Left lung (tissue), 14 donors: ENCODE measurements at places on chromosomes 3 and 15. TPM values are rescaled to one million over a fixed set of nuclear protein-coding genes. Genes with fewer than 3 reads are reported as not detected.

GRCh38 chr3:126781889-126782491 is 78.0 kb downstream of the CHCHD6 start:
- peak overlapping the region; percentile 54 for H3K27ac ChIP-seq
- H3K36me3 ChIP-seq = no peaks in the 10 kb centered on the region
- peak; percentile 67 for DNase-seq
- H3K27me3 ChIP-seq = no peaks in the 10 kb centered on the region
- no peak overlapping the region for H3K4me3 ChIP-seq
- H3K4me1 ChIP-seq = peaks cover 8% of the 10 kb centered on the region

DNA sequence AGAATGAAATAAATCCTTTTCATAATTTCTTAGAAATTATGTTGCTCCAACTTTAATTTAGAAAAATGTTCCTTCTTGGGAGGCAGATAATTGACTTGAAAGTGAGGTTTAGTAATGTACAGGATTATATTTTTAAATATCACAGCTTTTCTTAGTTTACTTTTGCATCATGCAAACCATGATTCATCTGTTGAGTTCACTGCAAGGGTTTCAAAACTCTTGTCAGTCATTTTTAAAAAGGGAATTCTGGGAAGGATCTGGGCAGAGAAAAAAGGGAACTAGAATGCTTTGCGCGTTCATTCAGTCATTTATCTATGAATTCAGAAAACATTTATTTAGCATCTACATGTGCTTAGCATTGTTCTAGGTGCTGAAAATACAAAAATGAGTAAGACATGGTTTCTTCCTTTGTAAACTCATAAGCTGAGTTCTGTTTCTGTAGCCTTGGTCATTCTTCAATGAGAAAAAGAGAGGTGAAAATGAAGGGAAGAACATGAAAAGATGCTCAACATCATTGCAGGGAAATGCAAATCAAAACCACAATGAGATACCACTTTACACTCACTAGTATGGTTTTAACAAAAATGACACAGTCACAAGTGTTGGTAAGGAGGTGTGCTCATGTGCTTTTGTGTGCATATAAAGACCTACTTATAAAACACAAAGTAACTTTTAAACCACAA is 209.1 kb downstream of the NR1D2 start:
- H3K27ac ChIP-seq = no peak overlapping the region
- H3K4me3 ChIP-seq = no peak overlapping the region
- H3K27me3 ChIP-seq = no peaks in the 10 kb centered on the region
- DNase-seq = no peak

- H3K36me3 ChIP-seq = no peaks in the 10 kb centered on the region
- H3K4me1 ChIP-seq = peaks cover 2% of the 10 kb centered on the region
- H3K4me3 ChIP-seq = no peak overlapping the region
- H3K27me3 ChIP-seq = no peaks in the 10 kb centered on the region
Measured at GRCh38 chr3:170724599-170725280, 138.9 kb upstream of the SLC7A14 start.

- H3K4me1 ChIP-seq = no peaks in the 10 kb centered on the region
- no peaks in the 10 kb centered on the region for H3K36me3 ChIP-seq
- H3K27me3 ChIP-seq = no peaks in the 10 kb centered on the region
- no peak for DNase-seq
- H3K4me3 ChIP-seq = no peak overlapping the region
Measured at GRCh38 chr15:97566961-97567360, 393.5 kb upstream of the ARRDC4 start.

DNA sequence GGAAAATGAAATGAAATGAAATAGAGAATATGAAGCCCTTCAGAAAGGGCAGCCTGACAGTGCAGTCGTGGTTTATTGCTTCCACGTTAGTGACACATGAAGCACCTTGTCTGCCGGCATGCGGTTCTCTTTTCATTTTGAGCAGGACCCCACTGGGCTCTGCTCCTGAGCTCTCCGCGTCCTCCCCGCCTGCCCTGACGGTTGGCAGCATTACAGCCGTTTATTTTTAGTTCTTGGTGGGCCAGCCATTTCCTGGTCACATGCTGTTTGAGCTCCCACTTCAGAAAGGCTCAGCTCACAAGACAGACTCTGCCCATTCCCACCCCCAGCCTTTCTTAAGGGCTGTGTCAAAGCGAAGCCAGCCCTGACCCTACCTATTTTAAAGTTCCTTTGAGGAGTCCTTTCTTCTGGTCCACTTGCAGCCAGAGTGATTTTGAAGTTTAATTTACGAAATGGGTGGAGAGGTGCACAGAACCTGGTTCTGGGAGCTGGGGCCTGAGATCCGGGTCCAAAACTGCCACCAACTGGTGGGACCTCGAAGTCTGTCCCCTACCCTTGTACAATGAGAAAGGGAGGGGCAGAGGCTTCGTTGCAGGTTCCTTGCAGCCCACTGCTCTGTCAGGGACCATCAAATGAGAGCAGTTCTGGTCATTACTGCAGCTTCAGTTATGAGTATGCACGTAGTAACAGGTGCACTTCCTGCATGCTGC is 60.1 kb downstream of the MGLL start:
- no peaks in the 10 kb centered on the region for H3K36me3 ChIP-seq
- DNase-seq = peak; percentile 88
- no peaks in the 10 kb centered on the region for H3K27me3 ChIP-seq
- H3K27ac ChIP-seq = peak overlapping the region; percentile 73

- peaks cover 27% of the 10 kb centered on the region for H3K4me1 ChIP-seq
- no peaks in the 10 kb centered on the region for H3K27me3 ChIP-seq
- no peak for DNase-seq
- H3K27ac ChIP-seq = no peak overlapping the region
- no peaks in the 10 kb centered on the region for H3K36me3 ChIP-seq
Measured at GRCh38 chr3:71524672-71525071, 58.9 kb downstream of the FOXP1 start.

GRCh38 chr3:50364573-50365079 is 5.3 kb upstream of the TMEM115 start:
- peak; percentile 84 for DNase-seq
- H3K4me3 ChIP-seq = peak overlapping the region; percentile 48
- no peak overlapping the region for H3K27ac ChIP-seq
- H3K4me1 ChIP-seq = no peaks in the 10 kb centered on the region
- no peaks in the 10 kb centered on the region for H3K36me3 ChIP-seq

DNA sequence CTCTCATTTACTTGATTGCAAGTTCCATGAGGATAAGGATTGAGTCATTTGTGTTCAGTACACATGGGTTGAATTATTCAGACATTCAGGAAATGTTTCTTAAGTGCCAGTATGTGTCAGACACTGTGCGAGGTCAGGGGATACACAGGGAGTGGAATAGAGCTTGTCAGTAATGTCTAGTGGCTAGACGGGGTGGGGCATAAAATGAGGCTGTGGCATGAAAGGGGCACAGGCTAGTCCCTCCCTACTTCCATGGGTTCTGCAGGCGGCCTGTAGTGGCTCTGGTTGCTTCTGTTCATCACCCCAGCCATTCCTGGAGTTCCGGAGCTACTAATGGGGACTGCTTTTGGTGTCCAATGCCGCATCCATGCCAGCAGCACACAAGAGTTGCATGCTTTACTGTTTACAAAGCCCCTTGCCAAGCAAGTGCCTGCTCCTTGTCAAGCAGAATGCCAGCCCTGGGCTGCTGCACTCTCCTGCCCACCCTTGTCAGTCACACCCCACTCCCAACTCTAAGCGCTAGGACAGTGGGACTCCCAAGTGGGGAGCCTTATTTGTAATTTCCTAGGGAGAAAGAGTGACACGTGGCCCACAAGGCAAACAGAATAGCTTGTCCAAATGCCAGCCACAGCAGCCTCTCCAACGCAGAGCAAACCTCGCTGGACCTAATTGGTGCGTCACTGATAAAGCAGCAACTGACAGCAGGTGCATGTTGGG is 70.8 kb downstream of the RAB11A start:
- peak; percentile 68 for DNase-seq
- peak overlapping the region; percentile 59 for H3K27ac ChIP-seq
- H3K36me3 ChIP-seq = no peaks in the 10 kb centered on the region
- no peak overlapping the region for H3K4me3 ChIP-seq
- H3K4me1 ChIP-seq = no peaks in the 10 kb centered on the region

- no peak for DNase-seq
- H3K27me3 ChIP-seq = no peaks in the 10 kb centered on the region
- H3K27ac ChIP-seq = no peak overlapping the region
- H3K4me1 ChIP-seq = peaks cover 14% of the 10 kb centered on the region
Measured at GRCh38 chr15:63938486-63939061, 104.8 kb upstream of the HERC1 start.

DNA sequence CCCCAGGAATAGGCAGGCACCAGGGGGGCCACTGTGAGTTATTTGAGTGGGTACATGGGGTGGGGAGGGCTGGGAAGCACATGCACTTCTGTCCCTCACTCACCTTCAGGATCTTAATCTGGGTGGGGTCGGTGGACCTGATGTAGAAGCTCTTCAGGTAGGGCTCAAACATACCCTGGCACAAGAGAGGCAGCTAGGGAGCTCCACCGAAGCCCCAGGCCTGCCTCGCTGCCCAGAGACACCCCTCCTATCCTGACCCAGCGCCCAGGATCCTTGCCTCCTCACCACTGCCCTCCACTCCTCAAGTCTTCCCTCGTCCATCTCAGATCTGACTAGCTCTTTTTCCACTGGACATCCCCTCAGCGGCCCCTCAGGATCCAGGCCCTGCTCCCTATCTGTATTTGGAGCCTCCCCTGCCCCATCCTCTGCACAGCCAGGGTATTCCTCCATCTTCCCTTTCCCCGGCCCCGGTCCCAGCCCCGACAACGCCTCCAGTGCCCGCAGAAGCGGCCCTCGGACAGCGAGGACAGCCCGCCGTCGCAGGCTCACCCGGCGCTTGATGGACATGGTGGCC is 30.0 kb downstream of the AP3B2 start:
- H3K36me3 ChIP-seq = no peaks in the 10 kb centered on the region
- H3K27ac ChIP-seq = no peak overlapping the region
- H3K27me3 ChIP-seq = peaks cover 46% of the 10 kb centered on the region
- H3K4me1 ChIP-seq = peaks cover 7% of the 10 kb centered on the region

GRCh38 chr3:12758025-12758781 is 856 bp downstream of the TMEM40 start:
- H3K27me3 ChIP-seq = no peaks in the 10 kb centered on the region
- H3K27ac ChIP-seq = peak overlapping the region; percentile 62
- H3K36me3 ChIP-seq = no peaks in the 10 kb centered on the region
- H3K4me1 ChIP-seq = peaks cover 8% of the 10 kb centered on the region
- no peak overlapping the region for H3K4me3 ChIP-seq

- peak overlapping the region; percentile 67 for H3K27ac ChIP-seq
- DNase-seq = peak; percentile 45
- H3K4me3 ChIP-seq = no peak overlapping the region
- no peaks in the 10 kb centered on the region for H3K36me3 ChIP-seq
- no peaks in the 10 kb centered on the region for H3K27me3 ChIP-seq
Measured at GRCh38 chr3:188881954-188882641, 289.7 kb upstream of the TPRG1 start.

Gene ASB14
- total RNA-seq = not detected

Gene KIF15
- total RNA-seq = 3.9 TPM

Gene RAD51
- total RNA-seq = 4.8 TPM
